T-cell (primary cell): ENCODE measurements at places on chromosomes 2 and 18.

- DNase-seq, result no peak
These were observed 142.4 kb downstream of the CAPN13 start for GRCh38 chr2:30664761-30665358.

DNA sequence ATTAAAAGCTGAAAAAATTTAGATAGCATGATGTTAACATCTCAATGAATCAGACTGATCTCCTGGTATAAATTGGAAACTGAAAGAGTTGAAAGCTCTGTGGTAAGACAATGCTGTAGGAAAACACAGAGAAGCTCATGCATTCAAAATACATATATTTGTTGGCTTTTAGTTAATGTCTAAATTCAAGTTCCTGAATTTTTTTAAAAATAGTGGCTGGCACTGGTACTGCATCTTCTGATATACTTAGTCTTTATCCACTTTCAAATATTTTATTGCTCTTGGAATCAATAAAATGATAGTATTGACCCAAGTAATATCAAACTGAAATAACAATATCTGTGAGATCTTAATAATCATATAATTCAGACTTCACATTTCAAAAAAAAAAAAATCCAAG lies 151.4 kb upstream of the FIGN start:
- no peak for DNase-seq

GRCh38 chr2:174874085-174874484 lies 109.8 kb upstream of the CHRNA1 start:
- no peak for DNase-seq

DNA sequence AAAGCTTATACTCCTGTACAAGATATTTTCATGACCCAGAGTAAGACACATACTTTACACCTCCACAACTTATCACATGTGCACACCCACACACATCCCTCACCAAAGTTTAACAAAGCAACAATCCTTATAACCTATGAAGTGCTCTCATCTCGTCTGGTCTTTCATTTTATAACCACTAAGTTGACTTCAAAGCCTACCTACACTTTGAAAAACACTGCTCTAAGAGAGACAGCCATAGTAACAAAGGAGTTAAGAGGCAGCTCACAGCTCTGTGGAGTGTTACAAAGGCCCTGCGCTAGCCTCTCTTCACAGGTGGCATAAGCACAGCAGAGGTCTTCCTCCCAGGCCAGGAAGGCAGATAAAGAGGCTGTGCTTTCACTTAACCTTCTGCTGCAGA lies 69.7 kb upstream of the TMEM200C start:
- no peak for DNase-seq

GRCh38 chr2:239369631-239370161 lies 31.1 kb downstream of the HDAC4 start:
- DNase-seq, result peak; percentile 72

DNA sequence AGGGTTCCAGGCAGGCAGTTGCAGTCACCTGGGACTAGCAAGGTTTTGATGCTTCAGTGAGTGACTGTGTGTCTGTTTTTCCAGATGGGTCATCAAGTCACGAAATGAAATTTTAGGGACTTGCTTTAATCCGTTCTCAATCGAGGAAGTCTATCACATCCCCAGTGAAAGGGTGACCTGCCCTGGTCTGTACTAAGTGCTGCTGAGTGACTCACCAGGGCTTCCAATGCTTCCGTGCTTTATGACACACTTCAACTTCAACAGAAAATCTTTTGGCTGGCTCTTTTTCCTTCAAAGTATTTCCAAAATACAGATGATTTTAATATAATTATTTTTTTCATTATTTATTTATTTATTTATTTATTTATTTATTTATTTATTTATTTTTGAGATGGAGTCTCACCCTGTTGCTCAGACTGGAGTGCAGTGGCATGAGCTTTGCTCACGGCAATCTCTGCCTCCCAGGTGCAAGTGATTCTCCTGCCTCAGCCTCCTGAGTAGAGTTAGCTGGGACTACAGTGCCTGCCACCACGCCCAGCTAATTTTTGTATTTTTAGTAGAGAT lies 18.4 kb downstream of the TFCP2L1 start:
- no peak for DNase-seq
